WTC11 (cell line): ENCODE measurements at places on chromosomes 3 and 15. TPM values are rescaled to one million over a fixed set of nuclear protein-coding genes. Genes with fewer than 3 reads are reported as not detected.

DNA sequence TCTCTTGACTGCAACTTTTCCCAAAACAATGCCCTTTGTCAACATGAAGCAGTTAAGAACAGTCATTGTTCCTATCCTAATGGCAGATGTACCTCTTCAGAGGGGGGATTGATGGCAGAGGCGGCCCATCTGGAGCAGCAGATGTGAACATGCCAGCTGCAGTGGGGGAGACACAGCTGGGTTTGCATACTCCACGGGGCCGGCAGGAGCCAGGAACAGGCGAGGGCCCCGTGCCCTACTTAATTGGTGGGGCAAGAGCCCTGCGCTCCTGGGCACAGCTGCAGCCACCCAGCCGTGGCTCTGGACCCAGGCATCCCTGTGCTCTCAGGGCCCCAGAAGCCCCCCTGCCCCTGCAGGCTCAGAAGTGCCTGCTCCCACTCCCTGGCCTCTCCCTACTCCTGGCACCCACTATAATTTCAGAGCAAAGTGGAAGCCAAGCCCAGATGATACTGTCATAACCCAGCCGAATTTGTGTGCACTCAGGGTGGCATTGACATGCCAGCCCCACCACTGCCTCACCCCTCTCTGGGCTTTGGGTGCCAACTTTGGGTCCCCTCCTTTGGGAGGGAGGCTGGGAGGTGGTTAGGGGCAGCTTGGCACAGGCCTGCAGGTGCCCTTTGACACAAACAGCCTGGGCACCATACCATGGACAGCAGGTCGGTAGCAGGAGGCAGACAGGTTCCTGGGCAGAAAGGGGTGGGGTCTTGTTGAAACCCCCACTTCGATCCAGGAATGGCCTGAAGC lies 34.6 kb downstream of the ROPN1B start:
- DNase-seq, result no peak

DNA sequence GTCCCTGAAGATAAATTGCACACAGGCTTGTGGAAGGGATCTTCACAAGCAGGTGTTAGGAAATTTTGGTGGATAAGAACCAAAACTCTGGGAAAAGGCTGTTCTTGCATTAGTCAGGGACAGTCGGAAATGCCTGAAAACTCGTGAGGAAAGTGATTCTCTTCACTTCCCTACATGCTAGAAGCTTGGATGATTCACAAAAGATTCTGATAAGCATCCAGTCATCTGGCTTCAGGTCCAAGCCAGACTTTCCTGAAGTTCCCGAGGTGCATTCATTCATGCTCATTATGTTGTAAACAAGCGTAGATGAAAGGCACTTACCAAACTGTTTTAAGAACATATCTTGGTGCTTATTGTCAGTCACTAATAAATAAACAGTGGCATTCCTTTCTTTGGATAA lies 1028.7 kb downstream of the NTRK3 start:
- DNase-seq, result no peak

GRCh38 chr15:66496951-66497501 lies 536 bp downstream of the SNAPC5 start:
- no peak for DNase-seq

DNA sequence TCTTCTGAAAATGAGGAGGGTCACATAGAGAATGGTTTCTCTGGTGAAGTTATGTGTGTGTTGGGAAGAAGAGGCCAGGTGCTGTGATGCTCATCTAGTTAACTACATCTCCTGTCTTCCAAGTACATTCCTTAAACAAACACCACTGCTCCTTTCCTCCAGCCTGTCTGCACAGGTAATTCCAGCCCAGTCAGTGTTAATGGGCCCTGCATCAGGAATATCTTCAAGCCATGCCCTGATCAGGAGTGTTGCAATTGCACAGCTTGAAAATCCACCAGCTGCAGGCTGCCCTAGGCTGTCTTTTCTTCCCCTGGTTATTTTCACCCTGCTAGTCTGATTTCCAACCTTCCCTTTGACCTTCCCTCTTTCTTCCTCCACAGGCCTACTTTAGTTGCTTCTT lies 41.9 kb upstream of the LMOD3 start:
- DNase-seq, result no peak

Gene SERINC4
- 0.09 to 0.16 TPM in 2 of 3 replicates, not detected in the other for total RNA-seq

Gene SOX14
- total RNA-seq, result 0.34 to 0.78 TPM (median 0.70 TPM) in 3 replicates

Gene SAXO2
- total RNA-seq, result 1.9 to 3.8 TPM (median 2.7 TPM) in 3 replicates
